ENCODE measurements at places on chromosomes 3 and 15.

GRCh38 chr3:76361010-76361409 lies 575.7 kb upstream of the ZNF717 start:
- no peak for DNase-seq

DNA sequence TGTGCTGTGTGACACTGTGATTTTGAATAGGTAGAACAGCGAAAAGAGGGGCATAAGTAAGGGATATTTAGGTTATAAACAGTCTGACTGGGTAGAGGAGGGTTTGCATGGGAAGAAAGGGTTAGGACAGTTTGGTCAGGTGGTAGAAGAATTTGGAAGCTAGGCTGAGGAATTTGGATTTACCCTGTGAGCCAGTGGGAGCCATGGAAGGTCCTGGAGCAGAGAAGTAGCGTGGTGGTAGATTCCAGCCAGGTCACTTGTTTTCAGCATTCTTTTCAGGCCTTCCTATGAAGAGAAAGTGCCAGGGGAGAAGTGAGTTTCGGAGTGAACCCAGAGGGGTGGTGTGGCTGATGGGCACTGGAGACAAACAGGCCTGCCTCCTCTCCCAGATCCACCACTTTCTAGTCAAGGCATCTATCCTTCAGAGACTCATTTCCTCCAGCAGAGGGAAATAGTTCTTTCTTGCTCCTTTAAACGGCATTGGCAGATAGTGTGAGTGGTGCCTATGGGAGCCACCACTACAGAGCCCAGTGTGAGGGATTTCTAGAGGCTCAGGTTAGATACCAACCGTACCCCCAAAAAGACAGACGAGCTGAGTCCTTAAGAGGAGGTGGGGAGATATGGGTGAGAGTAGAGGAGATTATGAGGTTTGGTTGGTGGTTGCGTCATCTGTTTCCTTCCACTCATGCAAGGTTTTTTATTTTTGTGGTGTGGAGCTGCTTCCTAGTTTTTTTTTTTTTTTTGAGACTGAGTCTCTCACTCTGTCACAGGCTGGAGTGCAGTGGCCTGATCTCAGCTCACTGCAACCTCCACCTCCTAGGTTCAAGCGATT lies 21.2 kb downstream of the PXK start:
- DNase-seq = no peak

DNA sequence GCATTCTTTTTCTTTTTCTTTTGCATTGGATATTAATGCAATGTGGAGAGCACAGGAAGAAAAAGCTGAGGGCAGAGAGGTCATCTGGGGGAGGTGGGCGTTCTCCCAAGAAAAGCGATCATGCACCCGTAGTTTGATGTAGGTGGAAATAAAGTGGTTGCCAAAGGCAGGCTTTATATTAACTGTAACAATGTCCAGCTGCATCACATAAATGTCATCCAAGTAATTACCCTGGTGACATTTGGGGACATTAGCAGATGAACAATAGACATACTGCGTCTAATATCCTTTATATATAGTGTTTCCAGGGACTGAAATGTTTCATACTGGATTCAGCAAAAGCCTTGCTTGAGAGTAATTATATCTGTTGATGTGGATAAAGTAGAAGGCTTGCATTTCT lies 135.5 kb downstream of the CNTN6 start:
- no peak for DNase-seq

DNA sequence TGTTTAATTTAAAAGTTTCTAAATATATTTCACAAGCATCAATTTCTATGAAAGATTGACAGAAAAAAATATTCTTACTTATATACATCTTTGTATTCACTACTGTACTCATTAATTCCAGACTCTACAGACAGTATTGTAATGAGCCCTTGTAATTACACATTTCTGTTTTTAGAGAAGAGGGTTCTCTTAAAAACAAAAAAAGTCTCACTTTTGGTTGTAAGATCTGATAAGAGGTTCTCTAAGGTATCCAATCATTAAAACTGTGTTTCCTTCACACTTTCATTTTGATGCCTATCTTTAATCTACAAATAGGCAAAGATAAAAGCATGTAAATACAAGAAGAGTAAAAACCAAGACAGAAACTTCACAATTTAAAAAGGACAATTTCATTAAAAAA lies 75.6 kb downstream of the FBXL22 start:
- no peak for DNase-seq

GRCh38 chr3:50268276-50268675 lies 671 bp upstream of the SEMA3B start:
- no peak for DNase-seq

DNA sequence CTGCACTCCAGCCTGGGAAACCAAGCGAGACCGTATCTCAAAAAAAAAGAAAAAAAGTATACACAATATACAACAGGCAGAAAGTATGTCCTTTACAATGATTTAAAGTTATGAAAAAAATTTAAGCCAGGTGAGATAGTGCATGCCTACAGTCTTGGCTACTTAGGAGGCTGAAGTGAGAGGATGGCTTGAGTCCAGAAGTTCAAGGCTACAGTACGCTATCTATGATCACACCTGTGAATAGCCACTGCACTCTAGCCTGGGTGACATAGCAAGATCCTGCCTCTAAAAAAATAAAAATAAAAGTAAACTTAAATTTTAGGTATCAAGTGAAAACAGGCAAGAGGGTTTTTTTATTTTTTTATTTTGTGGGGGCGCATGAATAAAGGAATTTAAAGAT lies 3.1 kb upstream of the KNSTRN start:
- DNase-seq = no peak

- no peak for DNase-seq
These were observed 323.6 kb downstream of the GABRB3 start for GRCh38 chr15:26449291-26449690.

GRCh38 chr15:20386198-20386597 lies 155.4 kb downstream of the GOLGA6L6 start:
- DNase-seq = no peak

DNA sequence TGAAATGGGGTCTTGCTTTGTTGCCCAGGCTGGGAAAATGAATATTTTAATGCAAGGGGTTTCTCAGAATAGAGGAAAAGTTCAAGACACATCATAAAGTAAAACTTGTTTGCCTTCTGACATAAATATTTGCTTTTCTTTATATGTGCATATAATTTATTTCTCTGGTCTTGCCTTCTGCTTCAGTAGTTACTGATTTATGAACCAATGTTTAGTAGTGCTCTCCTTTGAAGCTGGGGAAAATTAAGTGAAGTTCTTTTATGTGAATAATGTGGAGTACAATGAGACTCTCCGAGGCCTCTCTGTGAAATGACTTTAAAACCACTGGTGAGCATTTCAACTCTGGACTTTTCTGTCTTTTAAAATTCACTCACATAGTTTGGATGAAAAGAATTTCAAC lies 55.6 kb downstream of the MAGI1 start:
- no peak for DNase-seq

- DNase-seq = no peak
These were observed 104.3 kb downstream of the OXNAD1 start for GRCh38 chr3:16369276-16369675.

- DNase-seq = no peak
These were observed 48.7 kb upstream of the PCSK6 start for GRCh38 chr15:101538177-101538576.

DNA sequence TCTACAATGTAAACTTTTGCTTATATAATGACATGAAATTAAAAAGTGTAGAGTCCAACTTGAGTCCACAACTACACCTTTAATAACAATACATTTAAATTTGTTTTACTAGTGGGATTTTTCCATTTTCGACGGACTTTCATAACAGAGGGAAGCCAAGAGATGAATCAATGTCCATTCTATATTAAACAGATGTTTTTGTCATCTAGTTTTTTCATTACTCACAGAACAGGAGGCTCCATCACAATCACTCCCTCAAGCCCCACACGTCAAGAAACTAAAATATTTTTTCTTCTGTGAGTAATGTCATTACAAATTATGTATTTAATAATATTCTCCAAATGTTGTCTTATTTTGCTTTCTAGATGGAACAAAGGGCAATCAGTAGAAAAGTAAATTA lies 932.9 kb downstream of the ROBO1 start:
- DNase-seq = no peak

DNA sequence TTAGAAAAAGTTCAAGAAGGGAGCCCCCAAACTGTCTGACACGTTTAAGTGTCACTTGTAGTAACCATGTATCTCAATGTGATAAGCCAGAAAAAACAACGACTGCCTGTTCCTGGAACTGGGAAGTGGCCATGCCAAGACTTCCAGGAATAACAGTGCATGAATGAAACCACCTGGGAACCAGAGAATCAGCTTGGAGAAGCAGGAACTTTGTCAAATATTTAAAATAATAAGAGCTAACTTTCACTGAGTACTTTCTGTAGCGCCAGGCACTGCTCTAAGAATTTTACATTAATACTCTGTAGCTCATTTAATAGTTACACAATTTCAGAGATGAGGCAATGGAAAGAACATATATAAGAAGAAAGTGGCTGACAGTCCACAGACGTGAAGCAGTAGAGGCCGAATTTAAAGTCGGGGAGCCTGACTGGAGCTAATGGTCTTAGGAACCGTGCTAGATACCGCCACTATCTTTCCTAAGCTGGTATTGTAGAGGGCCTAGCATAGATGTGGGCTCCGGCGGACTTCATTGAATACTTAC lies 876 bp downstream of the PLSCR1 start:
- no peak for DNase-seq

DNA sequence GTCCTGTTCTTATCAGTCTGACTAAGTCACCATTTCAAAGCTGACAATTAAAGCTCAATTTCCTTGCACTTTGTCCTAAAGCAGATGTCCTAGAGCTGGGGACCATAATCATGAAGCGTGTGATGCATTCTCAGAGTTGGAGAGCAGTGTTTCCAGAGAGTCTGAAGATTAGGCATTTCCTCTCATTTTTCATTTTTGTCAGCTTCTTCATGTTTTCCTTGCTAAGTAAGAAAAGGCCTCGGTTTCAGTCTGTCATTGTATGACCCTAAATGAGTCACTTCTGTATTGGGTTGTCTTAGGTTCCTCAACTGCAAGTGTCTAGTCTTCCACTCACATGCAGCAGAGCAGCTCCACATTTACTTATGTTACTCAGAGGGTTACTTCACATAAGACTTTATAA lies 257.2 kb upstream of the TPRG1 start:
- DNase-seq = no peak

- DNase-seq = no peak
These were observed 19.0 kb downstream of the SPATA12 start for GRCh38 chr3:57079474-57079831.

DNA sequence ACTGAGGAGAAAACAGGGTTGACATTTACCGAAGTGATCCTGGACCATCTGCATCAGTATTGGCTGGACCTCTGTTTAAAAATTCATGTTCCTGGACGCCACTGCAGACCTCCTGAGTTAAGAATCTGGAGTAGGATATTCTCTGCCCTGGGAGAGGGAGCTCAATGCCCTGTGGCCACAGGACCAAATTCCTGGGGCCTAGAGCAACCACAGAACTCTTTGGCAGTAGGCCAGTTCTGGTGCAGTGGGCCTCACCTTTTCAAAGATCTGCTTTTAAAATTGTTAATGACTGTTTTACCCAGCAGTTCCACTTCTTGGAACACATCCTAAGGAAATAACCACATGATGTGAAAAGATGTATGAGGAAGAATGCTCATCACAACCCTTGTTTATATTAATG lies 133.3 kb upstream of the ADPGK start:
- DNase-seq = no peak

GRCh38 chr3:151962352-151962751 lies 88.9 kb downstream of the SUCNR1 start:
- DNase-seq = no peak

- no peak for DNase-seq
These were observed 9.3 kb upstream of the NR2E3 start for GRCh38 chr15:71800835-71801745.

DNA sequence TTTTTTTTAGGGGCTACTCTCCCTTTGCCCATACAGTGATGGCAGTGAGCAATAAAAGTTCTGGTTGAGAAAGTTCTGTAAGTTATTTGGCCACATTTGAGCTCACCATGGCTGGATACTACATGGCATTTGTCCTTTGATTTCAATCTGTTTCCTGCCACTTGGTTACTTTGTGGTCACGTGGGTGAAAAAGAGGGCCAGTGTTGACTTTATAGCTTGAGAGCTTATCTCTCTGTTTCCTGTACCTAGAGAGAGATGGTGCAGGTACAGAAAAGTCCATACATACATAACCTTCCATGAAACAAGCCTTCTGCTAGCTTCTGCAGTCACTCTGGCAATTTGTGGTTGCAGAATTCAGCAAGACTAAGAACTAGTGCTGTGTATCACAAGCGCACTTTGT lies 23.4 kb upstream of the MECOM start:
- DNase-seq = no peak

- DNase-seq = no peak
These were observed 4.9 kb downstream of the RFTN1 start for GRCh38 chr3:16508591-16508995.

GRCh38 chr15:48177383-48177765 lies 721 bp downstream of the MYEF2 start:
- no peak for DNase-seq
